ENCODE measurements at places on chromosomes 2 and 18.

DNA sequence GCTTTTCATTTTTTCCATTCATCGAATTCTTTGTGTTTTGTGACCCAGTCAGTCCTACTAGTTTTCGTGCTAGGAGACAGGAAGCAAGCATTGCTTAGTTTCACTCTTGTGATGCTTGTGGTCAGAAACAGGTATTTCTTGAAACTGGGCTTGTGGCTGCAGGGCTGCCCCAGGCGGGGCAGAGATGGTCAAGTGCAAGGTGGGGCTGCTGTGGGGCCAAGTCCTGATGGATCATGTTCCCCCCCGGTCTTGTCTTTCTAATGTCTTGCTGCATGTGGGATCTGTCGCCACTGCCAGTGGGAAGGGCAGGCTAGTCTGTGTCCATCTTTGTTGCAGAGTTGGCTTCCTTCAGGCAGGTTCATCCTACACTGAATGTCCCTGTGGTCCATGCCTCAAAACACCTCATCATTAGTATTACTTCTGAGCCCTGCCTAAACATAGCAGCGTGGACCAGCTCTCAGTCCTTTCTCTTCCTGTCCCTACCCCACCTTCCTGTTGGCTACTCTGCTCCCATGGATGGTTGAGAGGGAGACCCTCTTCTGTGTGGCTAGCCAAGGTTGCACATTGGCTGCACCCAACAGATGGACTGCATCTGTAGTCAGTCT is 38.7 kb downstream of the INPP4A start:
- no peak for DNase-seq

GRCh38 chr2:74033375-74033774 is 48.7 kb downstream of the TET3 start:
- no peak for DNase-seq

DNA sequence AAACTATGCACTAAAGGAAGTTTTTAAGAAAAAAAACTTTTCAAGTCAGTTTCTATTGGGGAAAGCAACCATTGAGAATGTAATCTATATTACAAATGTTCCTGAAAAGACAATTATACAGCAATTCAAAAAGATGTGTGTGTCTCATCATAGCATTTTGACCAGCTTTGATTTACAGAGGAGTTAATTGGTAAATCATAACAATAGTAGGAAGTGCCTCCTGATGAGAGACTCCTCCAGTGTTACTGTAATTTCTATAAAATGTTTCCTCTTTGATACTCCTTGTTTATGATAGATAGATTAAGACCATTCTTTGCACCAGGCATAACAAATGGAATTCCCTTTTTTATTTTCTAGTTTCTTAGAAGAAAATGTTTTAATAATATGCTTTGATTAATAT is 249.9 kb downstream of the CALCRL start:
- no peak for DNase-seq

DNA sequence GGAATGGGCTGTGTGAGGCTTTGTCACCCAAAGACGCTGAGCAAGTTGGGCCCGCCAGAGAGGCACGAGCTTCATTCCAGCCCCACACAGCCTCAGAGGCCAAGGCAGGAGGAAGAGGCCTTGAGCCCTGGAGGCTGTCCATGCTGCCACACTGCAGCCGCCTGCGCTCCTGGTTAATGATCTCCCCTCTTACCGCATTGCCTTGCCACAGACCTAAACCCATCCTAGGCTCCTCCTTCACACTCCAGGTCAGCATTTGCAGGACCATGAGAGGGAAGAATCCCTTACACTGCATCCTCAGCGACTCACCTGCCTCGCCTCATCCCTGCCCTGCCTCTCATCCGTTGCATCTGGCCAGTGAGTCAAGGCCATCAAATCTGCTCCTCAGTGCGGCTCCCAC is 24.6 kb downstream of the KIF3C start:
- DNase-seq, result no peak

GRCh38 chr2:221377066-221377465 is 195.0 kb downstream of the EPHA4 start:
- DNase-seq, result no peak

GRCh38 chr18:13531681-13532325 is 194.6 kb downstream of the FAM210A start:
- DNase-seq, result no peak

- DNase-seq, result no peak
These were observed 237.3 kb upstream of the SALL3 start for GRCh38 chr18:78742218-78742745.

DNA sequence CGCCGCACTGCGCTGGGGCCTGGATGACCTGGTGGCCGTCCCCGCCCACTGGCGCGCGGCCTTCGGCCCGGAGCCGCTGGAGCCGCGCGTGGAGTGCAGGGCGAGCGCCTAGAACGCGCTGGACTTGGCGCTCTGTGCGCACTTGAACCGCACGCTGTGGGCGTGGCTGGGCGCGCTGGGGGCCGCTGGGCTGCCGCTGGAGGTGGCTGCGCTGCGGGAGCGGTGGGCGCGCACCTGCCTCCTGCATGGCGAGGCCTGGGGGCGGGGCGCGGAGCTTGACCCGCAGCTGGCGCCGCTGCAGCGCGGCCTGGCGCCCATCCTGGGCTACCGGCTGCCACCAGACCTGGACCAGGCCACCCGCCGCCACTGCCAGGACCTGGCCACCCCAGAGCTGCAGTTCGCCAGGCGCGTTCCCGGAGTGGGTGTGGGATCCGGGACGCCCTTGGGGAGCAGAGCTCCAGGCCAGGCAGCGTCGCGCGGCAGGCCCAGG is 9.9 kb downstream of the AQP12B start:
- no peak for DNase-seq

GRCh38 chr2:204201507-204201906 is 264.9 kb downstream of the ICOS start:
- no peak for DNase-seq

DNA sequence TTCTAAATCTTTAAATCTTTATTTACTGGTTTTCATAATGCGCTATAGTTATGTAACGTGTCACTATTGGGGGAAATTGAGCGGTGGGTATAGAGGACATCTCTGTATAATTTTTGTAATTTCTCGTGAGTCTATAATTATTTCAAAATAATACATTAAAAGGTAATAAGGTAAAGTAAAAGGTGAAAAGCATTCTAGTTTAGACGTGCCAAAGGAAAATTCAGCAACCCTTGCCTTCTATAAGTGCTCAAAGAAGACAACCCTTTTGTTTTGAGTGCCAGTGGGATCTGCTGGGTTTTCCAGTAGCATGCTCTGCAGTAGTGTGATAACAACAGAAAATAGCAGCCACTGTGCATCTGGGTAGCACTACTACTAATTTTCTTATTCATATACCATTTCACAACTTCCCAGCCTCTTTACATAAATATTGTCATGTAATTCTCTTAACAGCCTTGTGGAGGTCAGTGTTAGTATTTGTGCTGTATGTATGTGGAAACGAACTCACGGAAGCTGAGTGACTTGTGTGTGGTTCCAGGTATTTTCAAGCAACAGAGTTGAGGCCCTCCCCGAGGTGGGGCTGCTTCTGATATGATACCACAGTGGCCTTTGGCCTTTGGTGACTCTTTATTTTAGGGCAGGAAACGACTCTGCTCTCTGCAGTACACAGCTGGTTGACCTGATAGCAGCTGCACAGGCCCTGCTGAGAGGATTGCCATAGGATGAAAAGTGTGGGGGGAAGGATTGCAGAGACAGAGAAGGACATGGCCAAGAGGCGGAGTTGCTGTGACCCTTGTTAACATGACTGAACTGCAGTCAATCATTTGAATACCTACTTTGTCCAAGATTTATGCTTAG is 104.5 kb downstream of the TDRD15 start:
- no peak for DNase-seq
